ENCODE measurements at places on chromosomes 3 and 15. TPM values are rescaled to one million over a fixed set of nuclear protein-coding genes. Genes with fewer than 3 reads are reported as not detected.

The SERPINI2 gene
- total RNA-seq = not detected

DNA sequence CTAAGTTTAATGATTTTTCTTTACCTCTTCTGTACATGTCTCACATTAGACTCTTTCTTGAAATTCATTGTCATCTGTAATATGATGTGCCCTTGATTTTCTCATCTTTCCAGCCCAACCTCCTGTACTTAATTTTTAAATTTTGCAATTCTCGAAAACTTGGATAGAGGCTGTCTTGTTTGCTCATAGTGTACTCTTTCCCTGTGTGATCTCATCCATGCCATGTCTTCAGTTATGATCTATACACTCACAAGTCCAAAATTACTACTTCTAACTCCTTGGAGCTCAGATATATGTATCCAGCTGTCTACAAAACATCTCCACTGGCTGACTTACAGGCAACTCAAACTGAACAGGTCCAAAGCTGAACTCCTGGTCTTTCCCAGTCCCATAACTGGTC, 42.2 kb downstream of the CD200 start:
- DNase-seq = no peak

DNA sequence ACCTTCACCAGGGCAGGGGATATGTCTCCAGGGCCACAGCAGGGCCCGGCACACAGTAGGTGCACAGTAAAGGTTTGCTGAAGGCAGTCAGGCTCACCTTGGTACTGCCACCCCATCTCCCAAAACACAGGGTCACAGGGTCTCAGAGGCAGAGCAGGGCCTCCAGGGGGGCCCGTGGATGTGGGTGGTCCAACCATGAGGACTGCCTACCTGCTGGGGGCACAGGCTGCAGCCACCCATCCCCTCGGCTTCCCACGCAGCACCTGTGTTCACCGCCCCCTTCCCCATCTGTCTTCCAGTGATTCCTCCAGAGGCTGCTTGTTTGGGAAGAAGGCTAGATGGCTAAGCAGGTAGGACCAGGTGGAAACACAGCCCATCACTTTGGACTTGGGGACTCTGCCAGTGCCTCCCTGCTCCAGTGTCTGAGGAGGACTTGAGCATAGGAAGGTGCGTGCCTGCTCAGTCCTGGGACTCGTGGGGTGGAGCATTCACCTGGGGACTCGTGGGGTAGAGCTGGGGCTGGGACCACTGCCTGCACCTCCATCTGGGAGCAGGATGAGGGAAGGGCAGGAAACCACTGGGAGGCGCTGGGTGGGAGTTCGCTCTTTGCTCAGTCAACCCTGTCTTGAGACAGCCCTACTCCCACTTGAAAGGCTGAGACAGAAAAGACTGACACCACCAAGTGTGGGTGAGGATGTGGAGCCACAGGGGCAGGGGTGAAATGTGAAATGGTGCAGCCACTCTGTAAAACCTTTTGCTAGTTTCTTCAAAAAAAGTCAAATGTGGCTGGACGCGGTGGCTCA, 18.8 kb upstream of the PLXND1 start:
- DNase-seq = no peak

DNA sequence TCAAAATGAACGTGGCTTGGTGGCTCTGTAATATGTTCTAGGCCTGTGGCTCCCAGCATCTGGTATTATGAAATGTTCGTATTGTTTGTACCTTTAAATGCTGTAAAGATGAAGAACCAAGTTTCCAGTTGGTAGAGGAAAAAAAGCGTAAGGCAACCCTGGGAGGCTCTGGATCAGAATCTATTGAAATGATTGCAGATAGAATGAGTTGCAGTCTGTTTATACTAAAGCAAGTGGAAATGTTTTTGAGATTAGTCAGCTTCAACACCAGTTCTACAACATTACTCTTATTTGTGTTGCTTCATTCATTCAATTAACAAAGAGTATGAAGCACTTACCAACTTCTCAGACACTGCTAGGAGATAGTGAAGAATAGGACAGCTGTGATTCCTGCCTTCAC, 5.3 kb downstream of the ARL6IP5 start:
- no peak for DNase-seq

The CTXN2 gene
- not detected for total RNA-seq

The OR5H15 gene
- not detected for total RNA-seq

DNA sequence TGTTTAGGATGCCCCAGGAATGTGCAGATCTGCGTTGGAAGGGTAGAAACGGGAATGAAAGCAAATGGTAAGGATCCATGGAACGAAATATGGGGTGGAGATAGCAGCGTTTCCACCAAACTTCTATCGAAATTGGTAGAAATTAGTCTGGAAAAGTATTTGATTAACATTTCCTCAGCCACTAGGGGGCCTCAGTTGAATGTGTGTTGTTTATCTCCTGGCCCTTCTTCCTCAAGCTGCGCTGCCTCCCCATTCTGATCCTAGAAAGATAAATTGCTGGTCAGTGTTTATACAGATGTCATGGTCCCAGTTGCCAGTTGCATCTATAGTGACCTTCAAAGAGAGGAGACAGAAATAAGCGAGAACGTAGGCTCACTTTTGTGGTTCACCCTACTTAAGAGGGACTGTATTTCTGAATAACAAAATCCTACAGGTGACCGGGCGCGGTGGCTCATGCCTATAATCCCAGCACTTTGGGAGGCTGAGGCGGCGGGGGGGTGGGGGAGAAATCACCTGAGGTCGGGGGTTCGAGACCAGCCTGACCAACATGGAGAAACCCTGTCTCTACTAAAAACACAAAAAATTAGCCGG, 457.1 kb downstream of the SQOR start:
- no peak for DNase-seq

Data from thyroid gland (tissue), 4 donors.